ENCODE measurements at places on chromosomes 7 and 10.

DNA sequence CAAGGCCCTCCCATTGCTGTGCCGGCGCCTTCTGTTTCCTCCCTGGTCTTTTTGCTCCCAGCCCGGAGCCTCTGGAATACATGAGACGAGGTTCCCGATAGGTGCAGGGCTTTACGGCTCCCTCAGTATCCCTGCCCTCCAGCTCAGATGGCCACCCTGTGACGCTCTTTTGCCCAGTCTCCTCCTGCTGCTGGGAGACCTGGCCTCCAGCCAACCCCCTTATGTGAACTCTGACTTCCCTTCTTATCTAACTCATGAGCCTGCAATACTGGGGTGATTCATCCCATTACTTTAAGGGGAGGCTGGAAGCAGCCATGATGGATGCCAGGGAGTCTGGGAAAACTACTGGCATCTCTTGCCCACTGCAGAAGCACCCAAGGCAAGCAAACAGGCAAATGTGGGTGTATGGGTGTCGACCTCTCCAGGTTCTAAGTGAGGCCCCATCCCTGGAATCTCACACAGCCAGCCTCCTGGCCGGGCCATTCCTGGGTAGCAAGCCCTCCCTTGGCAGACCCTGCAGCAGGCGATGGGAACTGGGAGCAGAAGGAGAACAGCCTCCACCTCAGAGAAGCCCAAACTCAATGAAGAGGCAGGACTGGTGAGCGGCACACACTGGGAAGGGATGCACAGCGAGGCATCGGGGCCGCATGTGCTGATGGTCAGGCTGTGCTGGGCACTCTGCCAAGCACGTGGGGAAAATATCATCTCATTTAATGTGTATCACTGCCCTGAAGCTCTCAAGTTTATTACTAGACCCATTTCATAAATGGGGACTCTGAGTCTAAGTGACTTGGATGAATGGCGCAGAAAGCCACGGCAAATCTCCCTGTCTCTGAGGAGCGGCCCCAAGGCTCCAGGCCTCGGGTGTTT, 97.5 kb downstream of the FAM53B start:
- DNase-seq: peak; percentile 93

- no peak for DNase-seq
These were observed 6.5 kb upstream of the C10orf105 start for GRCh38 chr10:71725998-71726579.

DNA sequence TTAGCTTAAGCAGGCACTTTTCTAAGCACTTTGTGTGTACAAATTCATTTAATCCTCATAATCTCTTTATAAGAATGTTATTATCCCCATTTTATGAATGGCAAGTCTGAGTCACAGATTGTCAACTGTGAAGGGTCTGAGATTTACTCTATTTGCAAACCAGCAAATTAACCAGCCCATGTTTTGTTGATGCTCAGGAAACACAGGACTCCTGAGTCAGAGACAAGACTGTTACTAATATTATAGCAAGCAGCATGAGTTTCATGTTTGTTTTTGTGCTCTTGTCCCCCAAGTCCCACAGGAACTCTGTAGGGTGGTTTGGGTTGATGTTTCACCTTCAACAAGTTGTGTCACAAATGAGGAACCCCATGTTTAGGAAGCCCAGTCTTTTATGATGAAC, 182.0 kb upstream of the PPP1R3A start:
- DNase-seq: no peak

- DNase-seq: no peak
These were observed 108.3 kb upstream of the MDFIC start for GRCh38 chr7:114813624-114814023.

DNA sequence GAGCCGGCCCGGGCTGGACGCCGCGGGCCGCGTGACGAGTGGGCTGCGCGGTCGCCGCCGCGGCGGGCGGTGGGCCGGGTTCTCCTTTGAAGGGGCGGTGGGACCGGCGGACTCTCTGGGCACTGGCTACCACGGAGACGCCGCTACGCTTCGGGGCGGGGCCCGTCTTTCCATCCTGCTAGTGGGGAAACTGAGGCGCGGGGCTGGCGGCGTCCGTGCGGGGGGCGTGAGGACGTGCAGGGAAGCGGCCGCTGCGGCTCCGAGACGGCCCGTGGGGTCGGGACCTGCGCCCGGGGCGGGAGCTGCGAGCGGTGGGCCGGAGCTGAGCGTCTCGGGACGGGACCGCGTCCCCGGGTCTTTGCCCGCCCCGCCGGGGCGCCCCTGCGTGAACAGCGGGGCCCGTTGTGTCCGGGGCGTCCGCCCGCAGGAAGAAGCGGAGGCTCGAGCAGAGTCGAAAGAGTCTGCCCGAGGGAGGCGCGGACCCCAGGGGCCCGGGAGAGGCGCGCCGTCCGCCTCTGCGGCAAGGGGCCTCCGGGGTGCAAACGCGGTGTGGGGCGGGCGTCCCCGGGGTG, 548 bp upstream of the BNIP3 start:
- no peak for DNase-seq

DNA sequence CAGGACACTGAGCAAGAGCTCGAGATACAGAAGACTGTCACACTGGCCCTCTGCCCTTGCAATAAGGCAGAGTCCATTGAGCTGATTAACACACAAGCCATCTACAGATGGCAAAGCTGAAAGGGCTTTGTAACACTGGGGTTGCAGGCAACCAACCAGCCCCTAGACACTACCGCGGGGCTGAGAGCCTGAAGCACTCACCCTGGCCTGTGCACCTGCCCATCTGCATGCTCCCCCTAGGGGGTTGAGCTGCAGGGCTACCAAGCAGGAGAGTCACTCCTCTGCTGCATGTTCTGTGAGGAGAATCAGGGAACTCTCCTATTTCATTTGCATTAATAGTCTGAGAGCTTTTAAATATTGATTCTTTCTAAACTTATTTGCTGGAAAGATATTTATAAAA, 128.1 kb upstream of the VIPR2 start:
- no peak for DNase-seq

GRCh38 chr7:120725376-120726039, 132.4 kb downstream of the TSPAN12 start:
- no peak for DNase-seq

- DNase-seq: no peak
These were observed 211.9 kb upstream of the VSTM2A start for GRCh38 chr7:54330216-54330800.

DNA sequence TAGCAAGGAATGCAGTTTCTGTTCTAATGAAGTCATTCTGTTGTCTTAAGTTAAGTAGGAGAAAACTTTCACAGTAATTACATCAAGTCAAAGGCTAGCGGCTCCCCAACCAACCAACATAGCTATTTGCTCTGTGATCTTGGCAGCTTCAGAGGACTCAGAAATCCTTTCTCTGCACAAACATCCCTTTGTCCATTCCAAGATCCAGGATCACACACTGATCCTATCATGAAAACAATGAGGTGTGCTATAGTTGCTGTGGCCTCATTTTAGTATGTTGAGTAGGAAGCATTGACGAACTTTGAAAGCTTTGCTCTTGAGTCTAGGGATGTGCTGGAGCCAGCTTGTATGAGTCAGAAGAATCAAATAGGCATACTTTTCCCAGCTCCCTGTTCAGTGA, 218.2 kb upstream of the PRSS58 start:
- DNase-seq: no peak

- no peak for DNase-seq
These were observed 714.8 kb upstream of the GALNT17 start for GRCh38 chr7:70416986-70417655.

DNA sequence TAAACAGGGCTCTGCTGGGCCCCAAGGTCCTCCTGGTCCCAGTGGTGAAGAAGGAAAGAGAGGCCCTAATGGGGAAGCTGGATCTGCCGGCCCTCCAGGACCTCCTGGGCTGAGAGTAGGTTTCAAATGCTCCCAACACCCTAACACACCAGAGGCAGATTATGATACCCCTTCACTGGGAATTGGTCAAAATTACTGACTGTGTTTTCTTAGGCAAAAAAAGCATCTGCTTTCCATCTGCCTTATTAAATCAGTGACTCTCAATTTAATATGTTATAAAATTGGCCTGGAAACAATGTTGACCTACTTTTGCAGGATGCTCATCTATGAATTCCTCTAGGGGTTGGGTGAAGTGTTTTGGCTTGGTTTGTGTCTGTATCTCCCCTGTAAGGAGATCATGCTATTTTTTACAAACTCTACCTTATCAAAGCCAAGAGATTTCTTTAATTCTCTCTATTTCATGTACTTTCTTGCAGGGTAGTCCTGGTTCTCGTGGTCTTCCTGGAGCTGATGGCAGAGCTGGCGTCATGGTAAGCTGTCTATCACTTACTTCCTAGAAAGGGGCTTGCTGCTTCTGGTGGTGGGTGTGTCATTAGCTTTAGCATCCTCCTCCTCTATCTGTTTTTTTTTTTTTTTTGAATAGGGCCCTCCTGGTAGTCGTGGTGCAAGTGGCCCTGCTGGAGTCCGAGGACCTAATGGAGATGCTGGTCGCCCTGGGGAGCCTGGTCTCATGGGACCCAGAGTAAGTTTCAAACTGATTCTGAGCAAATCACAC, 15.9 kb downstream of the COL1A2 start:
- no peak for DNase-seq

DNA sequence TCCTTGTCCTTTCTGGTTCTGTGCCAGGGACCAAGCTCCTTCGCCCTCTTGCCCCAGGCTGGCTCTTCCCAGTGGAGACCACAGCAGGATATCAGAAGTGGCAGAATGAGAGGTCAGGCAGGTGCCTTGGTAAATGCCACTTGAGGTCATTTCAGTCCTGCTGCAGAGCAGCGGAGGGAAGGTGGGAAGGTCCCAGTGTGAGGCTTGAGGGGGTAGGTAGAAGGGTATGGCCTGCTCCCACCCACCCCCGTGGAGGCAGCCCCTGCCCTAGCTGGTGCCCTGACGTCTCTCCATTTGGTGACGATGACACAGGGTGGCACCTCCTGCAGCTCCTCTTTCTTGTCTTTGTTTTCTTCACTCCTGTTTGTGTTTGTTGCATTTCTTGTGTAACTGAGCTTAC, 538.8 kb downstream of the TCERG1L start:
- DNase-seq: no peak
